ENCODE measurements at places on chromosomes 1 and 21. TPM values are rescaled to one million over a fixed set of nuclear protein-coding genes. Genes with fewer than 3 reads are reported as not detected.
A peak's percentile ranks its signal among the peaks of the same experiment; 100 is the strongest.

GRCh38 chr1:147169840-147170674, 2.2 kb downstream of the PRKAB2 start:
- no peak for DNase-seq

CHIA gene
- total RNA-seq: not detected

HRNR gene
- not detected for total RNA-seq

DNA sequence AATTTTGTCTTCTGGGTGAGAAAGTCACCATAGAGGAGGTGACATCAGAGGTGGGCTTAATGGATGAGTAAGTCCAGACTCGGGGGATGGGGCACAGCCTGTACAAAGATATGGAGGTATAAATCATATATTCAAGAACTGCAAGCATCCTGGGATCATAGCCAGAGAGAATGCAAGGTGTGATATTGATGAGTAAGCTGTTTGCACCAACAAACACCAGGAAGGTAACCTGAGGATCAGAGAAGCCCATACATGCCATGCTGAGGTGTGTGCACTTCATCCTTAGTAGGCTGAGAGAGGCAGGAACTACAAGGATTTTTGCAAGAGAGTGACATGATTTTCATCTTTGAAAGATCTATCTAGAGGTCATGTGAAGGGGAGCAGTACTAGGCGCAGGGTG, 306.4 kb downstream of the HHAT start:
- no peak for DNase-seq

DNA sequence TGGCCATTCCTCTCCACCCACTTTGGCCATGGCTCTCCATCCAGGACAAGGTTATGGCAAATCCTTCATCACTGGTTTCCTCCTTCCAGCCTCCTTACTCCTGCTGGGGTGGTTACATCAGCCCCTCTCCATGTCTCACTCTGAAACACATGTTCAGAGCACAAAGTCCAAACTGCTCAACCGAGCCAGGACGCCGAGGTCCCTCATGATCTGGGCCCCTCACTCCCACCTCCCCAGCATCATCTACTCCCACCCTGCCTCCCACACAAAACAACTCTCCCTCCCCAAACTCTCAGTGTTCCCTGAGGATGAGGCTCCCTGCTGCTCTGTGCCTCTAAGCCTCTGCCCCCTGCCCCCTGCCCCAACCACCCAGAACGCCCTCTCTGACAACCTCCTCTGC, 33.3 kb upstream of the ZBTB40 start:
- DNase-seq: no peak

- DNase-seq: no peak
Measured at GRCh38 chr1:100704473-100704872, 15.1 kb upstream of the VCAM1 start.

- peak; percentile 89 for DNase-seq
Measured at GRCh38 chr1:160083968-160084770, 2.8 kb downstream of the KCNJ9 start.

DNA sequence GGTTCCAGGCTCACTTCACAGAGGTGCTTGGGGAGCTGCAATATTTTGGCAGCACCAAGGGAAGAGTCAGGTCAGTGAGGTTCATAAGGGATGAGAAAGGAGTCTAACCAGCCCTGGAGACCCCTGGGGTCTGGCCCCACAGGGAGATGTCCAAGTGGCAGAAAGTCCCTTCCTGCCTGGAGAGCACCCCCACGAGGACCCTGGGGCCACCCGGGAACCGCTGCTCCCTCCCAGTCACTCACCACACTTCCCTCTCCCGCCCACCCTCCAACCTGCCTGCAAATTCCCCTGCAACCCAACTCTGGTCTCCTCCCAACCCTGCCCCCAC, 6.5 kb upstream of the ITGB2 start:
- no peak for DNase-seq

DNA sequence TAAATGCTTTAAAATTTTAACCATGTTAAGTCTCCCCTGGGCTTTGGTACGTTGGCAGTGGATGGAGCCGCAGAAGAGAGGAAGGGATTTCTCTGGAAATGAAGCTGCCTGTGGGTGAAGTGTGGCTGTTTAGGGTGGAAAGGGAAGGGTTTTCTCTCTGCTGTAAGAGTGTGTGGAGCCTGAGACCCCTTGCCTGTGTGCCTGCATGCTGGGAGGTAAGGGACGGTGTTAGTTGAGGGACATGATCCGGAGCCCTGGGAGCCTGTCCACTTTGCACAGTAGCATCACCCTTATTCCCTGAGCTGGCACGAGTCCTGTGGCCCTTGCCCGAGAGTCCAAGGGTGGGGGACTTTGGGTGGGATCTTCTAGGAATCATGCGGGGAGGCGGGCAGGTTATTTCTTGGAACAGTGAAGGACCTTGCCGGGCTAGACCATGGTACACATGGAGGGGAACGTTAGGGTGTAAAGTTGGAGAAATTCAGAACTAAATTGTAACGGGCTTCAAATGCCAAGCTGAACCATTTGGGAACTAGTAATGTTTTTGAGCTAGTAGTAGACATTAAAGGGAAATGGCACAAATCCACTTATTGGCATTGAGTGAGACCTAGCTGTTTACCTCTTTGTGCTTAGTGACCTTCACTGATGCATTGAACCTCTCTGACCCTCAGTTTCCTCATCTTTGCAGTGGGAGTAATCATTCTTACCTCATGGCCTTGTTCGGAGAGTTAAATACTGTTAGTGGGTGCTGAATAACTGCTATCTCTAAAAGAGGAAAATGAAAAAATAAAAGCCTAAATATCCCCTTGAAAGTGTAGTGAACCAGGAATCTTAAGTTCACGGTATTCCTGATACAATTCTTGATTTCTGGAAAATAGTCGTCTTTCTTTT, 3.5 kb downstream of the GALNT2 start:
- no peak for DNase-seq

KIF21B gene
- 1.7 TPM for total RNA-seq

GRCh38 chr1:201896951-201897391, 8.3 kb downstream of the SHISA4 start:
- DNase-seq: no peak

DNA sequence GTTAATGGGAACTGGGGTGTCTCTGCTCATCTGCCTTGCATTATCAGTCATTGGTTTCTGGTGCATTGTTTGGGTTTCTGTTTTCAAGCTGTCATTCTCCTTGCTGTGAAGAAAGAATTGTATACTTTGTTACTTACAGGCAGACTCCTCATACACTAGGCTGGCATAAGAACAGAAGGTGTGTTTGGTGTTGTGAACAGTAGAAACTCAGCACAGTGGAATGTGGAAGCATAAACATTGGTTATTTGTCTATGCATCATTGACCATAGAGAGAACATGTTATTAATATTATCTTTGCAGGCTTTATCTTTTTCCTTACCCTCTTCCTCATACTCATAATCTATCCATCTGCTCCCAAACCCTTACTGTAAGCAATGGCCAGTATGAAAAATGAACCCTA, 18.2 kb downstream of the C1orf87 start:
- no peak for DNase-seq

- no peak for DNase-seq
Measured at GRCh38 chr1:115647919-115648650, 6.3 kb downstream of the VANGL1 start.

- peak; percentile 49 for DNase-seq
Measured at GRCh38 chr1:98325646-98326440, 335.7 kb upstream of the SNX7 start.

CELA2A gene
- total RNA-seq: 15,349 TPM

Measured in pancreas (tissue), 10 donors.